ENCODE measurements at places on chromosomes 3 and 15. TPM values are rescaled to one million over a fixed set of nuclear protein-coding genes. Genes with fewer than 3 reads are reported as not detected.
A peak's percentile ranks its signal among the peaks of the same experiment; 100 is the strongest.

DNA sequence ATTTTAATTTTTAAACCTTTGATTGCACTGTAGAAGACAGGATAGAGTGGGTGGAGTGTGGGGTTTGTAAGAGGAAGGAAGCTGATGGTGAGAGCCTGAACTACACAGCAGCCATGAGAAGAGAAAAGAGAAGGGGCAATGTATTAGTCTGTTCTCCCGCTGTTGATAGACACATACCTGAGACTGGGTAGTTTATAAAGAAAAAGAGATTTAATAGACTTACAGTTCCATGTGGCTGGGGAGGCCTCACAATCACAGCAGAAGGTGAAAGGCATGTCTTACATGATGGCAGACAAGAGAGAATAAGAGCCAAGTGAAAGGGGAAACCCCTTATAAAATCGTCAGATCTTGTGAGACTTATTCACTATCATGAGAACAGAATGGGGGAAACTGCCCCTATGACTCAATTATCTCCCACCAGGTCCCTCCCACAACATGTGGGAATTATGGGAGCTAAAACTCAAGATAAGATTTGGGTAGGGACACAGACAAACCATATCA, 37.3 kb downstream of the STARD5 start:
- no peak overlapping the region for H3K4me3 ChIP-seq
- H3K36me3 ChIP-seq, result no peaks in the 10 kb centered on the region
- no peak overlapping the region for H3K27ac ChIP-seq
- no peak for DNase-seq

- no peak for DNase-seq
- H3K4me1 ChIP-seq, result peaks cover 11% of the 10 kb centered on the region
- H3K36me3 ChIP-seq, result no peaks in the 10 kb centered on the region
- no peaks in the 10 kb centered on the region for H3K27me3 ChIP-seq
- H3K27ac ChIP-seq, result no peak overlapping the region
Observed at GRCh38 chr3:105823149-105823867, 45.5 kb downstream of the CBLB start.

DNA sequence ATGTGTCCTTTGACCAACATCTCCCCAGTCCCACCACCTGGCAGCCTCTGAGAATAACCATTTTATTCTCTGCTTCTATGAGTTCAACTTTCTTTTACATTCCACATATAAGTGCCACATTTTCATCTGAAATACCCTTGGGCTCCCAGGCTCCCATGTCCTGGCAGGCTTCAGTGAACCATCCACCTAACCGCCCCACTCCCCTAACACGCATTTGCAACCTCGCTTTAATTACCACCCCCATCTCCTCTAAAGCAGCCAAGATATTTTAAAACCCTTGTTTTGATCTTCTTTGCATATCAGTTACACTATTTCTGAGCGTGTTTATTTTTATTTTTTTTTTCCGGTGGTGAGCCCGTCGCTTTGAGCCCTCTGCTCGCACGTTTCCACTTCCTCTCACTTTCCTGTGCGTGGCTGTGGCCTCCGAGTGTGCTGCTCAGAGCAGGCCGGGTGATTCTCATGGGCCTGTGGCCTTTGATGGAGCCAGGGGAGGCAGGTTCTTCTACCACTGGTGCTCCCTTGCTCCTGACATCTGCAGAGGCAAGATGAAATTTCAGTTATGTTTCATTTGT, 195.4 kb upstream of the LPP start:
- H3K4me1 ChIP-seq, result no peaks in the 10 kb centered on the region
- H3K36me3 ChIP-seq, result no peaks in the 10 kb centered on the region
- no peak overlapping the region for H3K27ac ChIP-seq
- H3K27me3 ChIP-seq, result no peaks in the 10 kb centered on the region

GRCh38 chr3:112889357-112889756, 42.7 kb upstream of the CD200R1L start:
- H3K36me3 ChIP-seq, result no peaks in the 10 kb centered on the region
- no peaks in the 10 kb centered on the region for H3K27me3 ChIP-seq
- H3K4me3 ChIP-seq, result no peak overlapping the region
- H3K4me1 ChIP-seq, result no peaks in the 10 kb centered on the region
- no peak overlapping the region for H3K27ac ChIP-seq

- no peaks in the 10 kb centered on the region for H3K4me1 ChIP-seq
- no peaks in the 10 kb centered on the region for H3K27me3 ChIP-seq
- DNase-seq, result no peak
- H3K4me3 ChIP-seq, result no peak overlapping the region
Observed at GRCh38 chr3:124793054-124793739, 62.9 kb downstream of the UMPS start.

GRCh38 chr3:40962721-40963120, 236.6 kb upstream of the CTNNB1 start:
- DNase-seq, result no peak
- H3K4me1 ChIP-seq, result no peaks in the 10 kb centered on the region
- H3K27me3 ChIP-seq, result no peaks in the 10 kb centered on the region
- H3K4me3 ChIP-seq, result no peak overlapping the region
- H3K36me3 ChIP-seq, result no peaks in the 10 kb centered on the region
- H3K27ac ChIP-seq, result no peak overlapping the region

GRCh38 chr15:62164014-62164395, 1.1 kb downstream of the C2CD4B start:
- no peak for DNase-seq
- peaks cover 23% of the 10 kb centered on the region for H3K4me1 ChIP-seq
- H3K27ac ChIP-seq, result peak overlapping the region; percentile 91

SMCO1 gene
- total RNA-seq, result not detected

ARPIN gene
- 37.6 TPM for total RNA-seq
